Kasumi-1 (cell line): ENCODE measurements at places on chromosomes 3 and 15.

GRCh38 chr3:82054849-82055248, 293.4 kb upstream of the GBE1 start:
- DNase-seq: no peak

GRCh38 chr3:120908030-120908794, at the start of gene STXBP5L:
TSS of gene STXBP5L (plus strand) at chr3:120908205. CDS start at chr3:120909579, 1,374 bp downstream.
- peak; percentile 76 for DNase-seq

DNA sequence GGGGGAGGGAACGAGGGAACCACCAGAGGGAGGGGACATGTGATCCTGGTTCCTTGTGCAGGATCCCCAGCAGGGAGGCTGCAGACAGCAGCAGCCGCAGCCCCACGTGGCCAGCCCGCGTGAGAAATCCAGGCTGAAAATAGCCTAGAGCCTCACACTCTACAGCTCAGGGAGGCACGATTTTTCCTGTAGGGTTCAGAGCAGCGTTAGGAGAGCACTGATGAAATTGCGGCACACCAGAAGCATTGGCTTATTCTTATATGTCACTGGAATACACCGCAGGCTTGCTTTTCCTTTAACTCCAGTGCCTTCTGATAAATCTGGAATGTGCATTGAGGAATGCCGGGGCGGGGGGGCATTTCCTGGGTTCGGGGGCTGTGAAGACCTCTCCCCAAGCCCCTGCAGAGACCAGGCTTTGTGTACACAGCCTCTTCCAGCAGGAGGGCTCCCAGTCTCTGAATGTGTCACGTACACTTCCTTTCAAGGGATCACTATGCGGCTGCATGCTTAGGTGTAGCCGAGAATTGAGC, 193.0 kb downstream of the ATP10A start:
- DNase-seq: no peak

DNA sequence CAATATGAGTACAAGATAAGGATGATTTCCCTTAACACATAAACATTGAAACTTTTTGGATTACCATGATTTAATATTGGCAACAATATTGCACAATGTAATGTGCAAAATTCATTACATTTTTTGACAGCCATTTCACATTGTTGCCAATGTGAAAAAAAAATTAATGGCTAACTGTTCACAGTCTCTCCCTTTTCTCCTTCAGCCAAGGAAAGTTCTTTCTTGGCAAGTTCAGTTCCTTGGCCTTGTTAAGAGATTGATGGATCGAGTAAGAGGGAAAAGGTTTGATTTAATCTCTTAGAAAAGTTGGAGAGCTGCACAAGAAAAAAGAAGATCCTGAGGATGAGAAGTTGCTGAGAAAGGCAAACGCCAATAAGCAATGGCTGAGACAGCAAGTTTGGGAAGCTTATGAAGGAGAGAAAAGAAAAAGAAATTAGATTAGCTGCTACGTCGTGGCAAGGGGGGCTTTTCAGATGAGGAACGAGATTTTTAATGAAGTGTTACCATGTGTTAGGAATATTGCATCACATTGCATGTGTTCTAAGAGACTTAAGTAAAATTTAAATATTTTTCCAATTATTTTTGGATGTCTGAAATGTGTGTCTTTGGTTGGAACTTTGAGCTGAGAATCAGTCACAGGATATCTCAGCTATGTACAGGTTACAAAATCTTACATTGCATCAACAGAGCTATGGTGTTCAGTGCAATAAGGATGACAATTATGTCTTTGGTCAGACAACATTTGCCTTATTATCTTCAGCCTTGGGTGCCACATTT, 61.4 kb upstream of the ZNF280D start:
- no peak for DNase-seq

DNA sequence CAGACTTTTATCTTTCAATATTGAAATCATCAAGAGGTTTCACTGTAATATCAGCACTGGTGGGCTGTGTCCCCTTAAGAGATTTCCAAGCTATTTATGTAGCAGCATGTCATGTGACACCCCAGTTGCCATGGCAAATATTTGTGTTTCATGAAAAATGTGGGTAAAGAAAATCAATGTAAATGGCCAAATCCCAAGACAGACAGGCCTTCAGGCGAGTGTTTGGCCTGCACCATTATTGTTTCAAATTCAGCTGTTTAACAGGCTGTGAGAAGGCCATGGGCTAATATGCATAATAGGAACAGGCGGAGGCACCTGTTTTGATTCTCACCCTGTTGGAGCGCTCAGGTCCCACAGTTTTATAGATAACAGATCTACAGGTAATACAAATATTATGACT, 104.2 kb downstream of the IQCH start:
- DNase-seq: no peak

GRCh38 chr3:57158813-57159738, 6.1 kb downstream of the IL17RD start:
- peak; percentile 73 for DNase-seq

GRCh38 chr3:157692468-157692867, 189.3 kb upstream of the VEPH1 start:
- no peak for DNase-seq

DNA sequence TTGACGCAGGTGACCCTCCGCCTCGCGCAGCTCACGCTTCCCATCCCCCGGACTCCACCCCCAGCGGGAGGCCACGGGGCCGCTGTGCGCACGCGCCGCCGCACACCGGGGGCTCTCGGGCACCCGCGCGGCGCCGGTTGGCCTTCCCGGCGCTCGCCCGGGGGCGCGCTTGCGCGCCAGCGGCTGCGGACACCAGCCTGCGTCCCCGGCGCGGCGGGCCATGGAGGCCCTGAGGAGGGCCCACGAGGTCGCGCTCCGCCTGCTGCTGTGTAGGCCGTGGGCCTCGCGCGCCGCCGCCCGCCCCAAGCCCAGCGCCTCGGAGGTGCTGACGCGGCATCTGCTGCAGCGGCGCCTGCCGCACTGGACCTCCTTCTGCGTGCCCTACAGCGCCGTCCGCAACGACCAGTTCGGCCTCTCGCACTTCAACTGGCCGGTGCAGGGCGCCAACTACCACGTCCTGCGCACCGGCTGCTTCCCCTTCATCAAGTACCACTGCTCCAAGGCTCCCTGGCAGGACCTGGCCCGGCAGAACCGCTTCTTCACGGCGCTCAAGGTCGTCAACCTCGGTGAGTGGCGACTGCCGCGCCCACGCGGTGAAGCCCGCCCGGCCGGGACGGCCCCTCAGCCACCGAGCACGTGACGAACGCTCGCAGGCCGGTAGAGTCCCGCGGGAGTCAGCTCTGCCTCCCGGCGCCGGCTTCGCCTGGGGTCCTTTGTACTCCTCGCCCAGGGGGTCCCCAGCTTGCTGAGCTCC, at the start of gene C15orf61:
C15orf61 (plus strand) TSS at position 103 of the 754 bp plus-strand sequence; CDS start at position 221, 118 bp downstream.
- peak; percentile 50 for DNase-seq

DNA sequence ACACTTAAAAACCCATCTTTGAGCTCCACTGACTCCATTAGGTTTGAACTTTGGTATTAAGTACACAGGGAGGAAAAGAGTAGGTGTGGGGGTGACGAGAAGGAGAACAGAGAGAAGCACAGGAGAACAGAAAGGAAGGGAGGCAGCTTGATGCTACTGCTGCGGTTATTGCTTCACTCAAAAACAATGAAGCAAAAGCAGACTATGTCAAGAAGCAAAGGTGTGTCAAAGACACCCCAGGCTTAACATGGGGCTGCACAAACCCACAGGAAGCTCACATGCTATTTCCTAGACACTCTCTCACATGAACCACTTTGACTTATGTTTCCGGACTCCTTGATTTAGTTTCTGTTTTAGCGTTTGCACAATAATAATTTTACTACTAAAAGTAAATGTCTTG, 961.0 kb upstream of the CFAP20DC start:
- peak; percentile 39 for DNase-seq

DNA sequence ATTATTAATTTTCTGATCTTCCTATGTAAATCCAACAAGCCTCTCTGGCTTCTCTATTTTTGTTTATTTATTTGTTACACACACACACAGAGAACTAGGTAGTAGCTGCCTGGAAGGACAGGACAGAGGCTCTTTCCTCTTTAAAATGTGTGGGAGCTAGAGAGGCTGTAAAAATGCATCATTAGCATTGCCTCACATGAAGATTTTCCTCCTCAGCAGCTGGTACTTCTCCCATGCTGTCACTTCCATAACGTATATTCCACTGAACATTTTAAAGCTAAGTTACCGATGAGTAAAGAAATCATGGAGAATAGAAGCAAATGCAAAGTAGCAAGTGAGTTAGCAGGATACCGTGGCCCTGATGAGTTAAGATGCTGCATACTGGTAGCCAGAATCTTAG, 63.9 kb downstream of the IMPG2 start:
- DNase-seq: no peak

DNA sequence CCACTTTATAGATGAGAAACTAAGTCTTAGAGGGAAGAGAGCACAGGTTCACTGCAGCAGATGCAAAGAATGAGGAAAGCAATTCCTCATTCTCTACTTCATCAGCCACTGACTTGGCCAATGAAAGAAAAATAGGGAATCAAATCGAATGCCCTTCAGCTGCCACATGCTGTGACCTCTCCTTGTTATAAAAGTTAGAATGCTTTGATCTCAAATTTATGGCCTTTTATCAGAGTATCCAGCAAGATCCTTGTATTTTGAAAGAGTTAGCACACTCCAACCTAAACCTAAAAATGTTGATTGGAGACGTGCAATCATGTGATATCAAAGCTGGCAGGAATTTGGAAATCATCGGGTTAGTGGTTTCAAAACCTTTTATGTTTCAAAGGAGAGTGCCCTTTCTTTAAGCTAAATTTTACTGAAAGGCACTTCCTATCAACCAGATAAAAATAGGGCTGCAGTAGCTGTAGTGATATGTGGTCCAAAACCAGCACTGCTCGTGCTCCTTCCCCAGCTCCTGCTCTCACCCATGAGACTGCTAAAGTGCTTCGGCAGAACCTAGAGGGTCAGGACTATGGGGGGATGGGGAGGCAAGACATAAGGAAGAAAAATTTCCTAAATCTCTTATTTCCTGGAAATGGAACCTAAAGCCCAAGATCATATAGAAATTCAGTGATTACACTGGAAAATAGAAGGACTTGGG, 617.0 kb downstream of the PYDC2 start:
- DNase-seq: no peak

DNA sequence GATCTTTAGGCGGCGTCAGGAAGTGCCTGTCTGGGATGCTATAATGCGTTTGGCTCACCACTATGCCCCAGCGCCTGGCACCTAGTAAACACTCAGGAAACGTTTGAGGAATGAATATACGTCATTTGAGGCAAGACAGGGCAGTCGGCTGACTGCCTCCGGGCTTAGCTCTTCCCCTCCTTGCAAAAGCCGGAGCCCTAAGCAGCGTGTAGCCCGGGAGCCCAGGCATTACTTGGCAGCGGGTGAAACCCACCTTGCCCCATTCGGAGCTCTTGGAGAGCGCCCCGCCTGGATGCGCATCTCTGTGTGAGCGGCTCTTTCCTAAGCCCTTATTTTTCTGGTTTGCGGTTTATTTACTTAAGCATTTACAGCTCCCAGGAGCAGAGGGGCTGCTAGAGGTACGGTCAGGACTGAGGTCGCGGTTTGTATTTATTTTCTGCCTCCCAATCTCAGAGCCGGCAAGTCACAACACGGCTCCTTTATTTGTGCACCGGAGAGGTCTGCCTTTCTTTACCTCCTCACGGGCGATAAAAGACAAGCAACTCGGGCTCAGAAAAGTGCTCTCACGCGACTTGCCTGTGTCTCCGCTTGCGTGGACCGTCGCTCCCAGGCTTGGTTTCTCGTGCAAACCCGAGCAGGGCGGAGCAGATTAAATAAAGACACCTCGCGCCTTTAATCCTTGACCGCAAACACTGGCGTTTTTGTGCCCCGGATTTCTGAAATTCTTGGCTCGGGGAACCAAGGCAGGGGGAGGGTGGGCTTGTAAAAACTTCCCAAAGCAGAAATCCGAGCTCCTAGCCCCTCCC, 737 bp upstream of the ITPR1 start:
- DNase-seq: peak; percentile 73

- peak; percentile 12 for DNase-seq
These were observed 1.6 kb downstream of the CYP11A1 start for GRCh38 chr15:74365598-74366445.

DNA sequence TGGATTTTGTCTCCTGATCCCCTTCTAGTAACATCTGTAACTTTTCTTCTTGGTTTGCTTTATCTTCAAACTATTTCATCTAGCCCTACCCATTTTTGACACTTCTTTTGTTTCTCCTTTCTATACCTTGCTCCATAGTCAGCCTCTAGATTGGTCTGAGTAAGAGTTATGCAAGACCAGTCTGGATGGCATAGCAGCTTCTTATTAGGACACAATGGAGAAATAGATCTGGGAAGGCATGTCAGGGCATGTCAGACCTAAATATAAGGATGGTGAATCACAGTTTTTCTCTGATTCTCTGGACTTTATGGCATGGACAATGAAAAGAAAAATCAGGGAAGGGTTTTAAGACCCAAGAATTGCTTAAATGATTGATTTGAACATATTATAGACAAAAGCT, 452.5 kb downstream of the RAP2B start:
- no peak for DNase-seq

DNA sequence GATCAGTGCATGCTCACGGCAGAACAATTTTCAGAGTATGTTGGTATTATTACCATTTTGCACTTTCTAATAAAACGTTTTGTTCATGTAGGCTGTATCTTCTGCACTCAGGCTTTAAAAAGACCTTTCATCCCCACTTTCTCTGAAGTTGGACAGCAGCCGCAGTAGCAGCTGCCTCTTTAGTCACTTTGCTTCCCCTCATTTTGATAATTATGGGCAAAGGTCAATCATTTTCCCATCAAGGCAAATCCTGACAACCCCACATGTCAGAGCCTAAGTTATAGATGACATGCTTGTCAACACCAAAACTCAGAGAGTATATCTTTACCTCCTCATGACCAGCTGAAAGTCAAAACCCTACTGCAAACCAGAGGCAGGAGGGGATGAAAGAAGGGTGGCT, 99.7 kb downstream of the ROBO2 start:
- no peak for DNase-seq

DNA sequence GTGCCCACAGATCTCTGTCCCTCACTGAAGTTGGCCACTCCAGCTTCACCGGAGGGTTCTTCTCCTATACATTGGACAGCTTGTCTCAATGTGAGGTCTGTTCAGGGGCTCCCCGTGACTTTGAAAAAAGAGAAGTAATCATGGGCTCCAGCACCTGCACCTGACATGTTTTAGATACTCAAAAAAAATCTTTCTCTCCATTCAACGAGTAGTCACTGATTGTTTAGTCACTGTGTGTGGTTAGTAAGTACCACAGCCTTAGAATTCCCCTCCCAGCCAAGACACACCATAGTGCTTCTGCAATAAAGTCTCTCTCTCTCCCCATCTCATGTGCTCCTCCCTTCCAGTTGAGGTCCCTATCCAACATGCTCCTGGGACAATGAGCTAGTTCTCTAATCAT, 18.6 kb downstream of the CCR9 start:
- no peak for DNase-seq

DNA sequence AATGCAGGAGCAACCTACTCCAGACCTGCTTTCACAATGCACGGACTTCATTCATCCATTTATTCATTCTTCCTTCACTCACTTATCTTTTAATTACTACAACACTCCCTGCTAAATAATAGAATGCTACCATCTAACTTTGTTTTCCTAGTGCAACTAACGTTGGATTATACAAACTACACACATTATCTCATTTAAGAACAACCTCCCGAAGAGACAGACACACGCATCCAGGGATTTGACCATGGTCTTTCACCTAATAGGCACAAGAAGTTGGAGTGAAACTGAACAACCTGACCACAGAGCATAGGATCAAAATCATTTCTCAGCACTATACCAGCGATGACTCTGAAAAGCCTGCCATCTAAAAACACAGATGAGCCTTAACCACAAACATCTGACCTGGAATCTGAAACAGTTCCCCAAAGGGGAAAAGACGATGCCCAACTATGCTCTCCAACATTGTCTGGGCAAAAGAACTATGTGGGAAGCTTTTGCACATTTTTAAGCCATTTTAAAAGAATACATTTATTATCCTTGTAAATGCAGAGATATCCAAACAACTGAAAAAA, 21.0 kb downstream of the ZNF385D start:
- DNase-seq: no peak
